ENCODE measurements at places on chromosomes 1 and 21. TPM values are rescaled to one million over a fixed set of nuclear protein-coding genes. Genes with fewer than 3 reads are reported as not detected.

The PIGC gene
- 20.8 TPM for total RNA-seq

The LORICRIN gene
- total RNA-seq, result not detected

The CD34 gene
- total RNA-seq, result 17.3 TPM

The FHAD1 gene
- 0.57 TPM for total RNA-seq

The AMIGO1 gene
- total RNA-seq, result 0.45 TPM

The GIPC2 gene
- 4.2 TPM for total RNA-seq

The LRP8 gene
- 39.6 TPM for total RNA-seq

The KCNJ9 gene
- total RNA-seq, result not detected

DNA sequence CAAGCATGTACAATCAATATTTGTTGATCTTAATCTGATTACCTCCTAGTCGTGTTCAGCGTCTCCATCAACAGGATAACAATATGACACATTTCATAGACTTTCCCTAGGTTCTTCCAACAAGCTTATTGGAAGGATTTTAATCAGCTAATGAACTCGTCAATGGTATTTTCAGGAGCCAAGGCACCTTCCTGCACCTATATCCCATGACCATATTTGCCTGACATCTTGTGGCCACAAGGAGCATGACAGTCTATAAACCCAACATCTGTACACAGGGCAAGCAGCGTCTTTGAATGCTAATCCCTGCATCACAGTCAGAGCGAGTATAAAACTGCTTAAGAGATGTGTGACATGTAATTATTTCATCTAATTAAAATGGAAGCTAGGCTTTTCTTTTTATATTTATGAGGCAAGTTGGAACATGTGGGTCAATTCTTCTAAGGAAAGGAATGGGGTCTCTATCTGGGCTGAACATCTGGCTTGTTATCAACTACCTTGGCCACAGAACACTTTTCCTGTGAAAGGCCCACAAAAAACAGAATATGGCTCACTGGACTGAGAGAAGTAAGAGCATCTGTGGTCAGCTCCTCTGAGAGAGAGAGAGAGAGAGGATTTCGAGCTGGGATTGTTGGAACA is 388.8 kb downstream of the NTNG1 start:
- H3K4me3 ChIP-seq, result no peak overlapping the region
- no peak for DNase-seq

GRCh38 chr1:38872401-38873026 is 634 bp downstream of the MYCBP start:
- no peaks in the 10 kb centered on the region for H3K27me3 ChIP-seq
- no peaks in the 10 kb centered on the region for H3K36me3 ChIP-seq
- peak overlapping the region; percentile 95 for H3K4me3 ChIP-seq
- DNase-seq, result no peak
- peaks cover 9% of the 10 kb centered on the region for H3K4me1 ChIP-seq

DNA sequence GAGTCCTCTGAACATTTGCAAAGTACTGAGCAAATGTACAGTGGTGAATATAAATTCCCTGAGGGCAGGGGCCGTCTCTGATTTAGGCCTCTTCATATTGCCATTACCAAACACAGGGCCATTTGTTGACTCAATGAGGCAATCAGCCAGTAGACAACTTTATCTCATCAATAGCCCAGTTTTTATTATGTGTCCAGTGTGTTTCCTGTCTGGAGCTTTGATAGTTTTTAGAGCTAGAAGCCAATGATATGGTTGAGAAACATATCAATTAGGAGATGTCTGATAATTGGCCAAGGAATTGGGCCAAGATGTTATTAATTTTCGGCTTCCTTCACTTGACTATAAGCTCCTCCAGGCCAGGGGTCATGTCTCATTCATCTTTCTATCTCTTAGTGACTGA is 163.0 kb downstream of the ROR1 start:
- peaks cover 6% of the 10 kb centered on the region for H3K4me1 ChIP-seq
- H3K27ac ChIP-seq, result no peak overlapping the region
- H3K27me3 ChIP-seq, result no peaks in the 10 kb centered on the region
- no peaks in the 10 kb centered on the region for H3K36me3 ChIP-seq
- DNase-seq, result no peak

DNA sequence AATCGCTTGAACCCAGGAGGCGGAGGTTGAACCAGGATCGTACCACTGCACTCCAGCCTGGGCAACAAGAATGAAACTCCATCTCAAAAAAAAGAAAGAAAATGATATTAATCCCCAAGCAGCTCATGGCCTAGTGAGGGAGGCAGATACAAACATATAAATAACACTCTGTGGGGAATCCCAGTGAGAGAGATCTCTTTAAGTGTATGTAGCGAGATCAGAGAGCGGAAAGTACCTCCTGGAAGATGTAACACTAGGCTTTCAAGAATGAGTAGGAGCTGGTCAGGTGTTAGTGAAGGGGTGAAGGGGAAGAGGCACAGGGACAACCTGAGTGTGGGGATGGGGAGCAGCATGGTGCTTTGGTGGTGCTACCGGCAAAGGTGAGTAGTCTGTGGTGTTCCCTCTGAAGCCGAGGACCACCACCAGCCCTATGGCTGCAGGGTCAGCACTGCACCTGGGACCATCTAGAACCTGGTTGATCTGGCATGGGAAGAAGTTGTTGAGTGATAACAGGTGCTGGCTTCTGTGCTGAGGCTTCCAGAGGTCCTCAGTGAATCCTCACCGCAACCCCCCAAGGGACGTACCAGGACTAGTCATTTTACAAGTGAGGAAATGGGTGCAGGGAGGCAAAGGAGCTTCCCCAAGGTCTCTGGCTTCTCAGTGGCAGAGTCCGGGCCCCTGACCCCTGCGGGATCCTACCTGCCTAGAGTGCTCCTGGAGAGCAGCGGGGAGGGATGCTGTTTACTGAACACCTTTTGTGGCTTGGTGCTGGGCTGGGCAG is 367.6 kb upstream of the VAMP3 start:
- H3K36me3 ChIP-seq, result no peaks in the 10 kb centered on the region
- no peak overlapping the region for H3K27ac ChIP-seq
- DNase-seq, result no peak

DNA sequence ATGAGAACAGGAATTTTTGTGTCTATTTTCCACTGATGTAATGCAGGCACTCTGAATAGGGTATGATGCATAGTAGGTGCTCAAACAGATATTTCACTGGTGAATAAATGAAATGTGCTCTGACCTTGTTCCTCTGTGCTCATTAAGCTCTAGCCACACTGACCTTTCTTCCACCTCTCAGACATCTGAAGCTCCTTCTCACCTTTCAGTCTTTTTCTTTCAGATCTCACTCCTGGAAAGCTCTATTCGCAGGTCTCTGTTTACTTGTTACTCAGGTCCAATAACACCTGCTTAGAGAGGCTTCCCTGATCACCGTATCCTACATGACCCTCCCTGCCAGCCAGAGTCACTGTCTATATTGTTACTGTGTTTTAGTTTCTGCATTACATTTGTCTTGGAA is 59.2 kb upstream of the IVNS1ABP start:
- no peak overlapping the region for H3K4me3 ChIP-seq
- no peaks in the 10 kb centered on the region for H3K36me3 ChIP-seq
- no peak for DNase-seq
- no peaks in the 10 kb centered on the region for H3K27me3 ChIP-seq
- H3K4me1 ChIP-seq, result no peaks in the 10 kb centered on the region
- H3K27ac ChIP-seq, result no peak overlapping the region

DNA sequence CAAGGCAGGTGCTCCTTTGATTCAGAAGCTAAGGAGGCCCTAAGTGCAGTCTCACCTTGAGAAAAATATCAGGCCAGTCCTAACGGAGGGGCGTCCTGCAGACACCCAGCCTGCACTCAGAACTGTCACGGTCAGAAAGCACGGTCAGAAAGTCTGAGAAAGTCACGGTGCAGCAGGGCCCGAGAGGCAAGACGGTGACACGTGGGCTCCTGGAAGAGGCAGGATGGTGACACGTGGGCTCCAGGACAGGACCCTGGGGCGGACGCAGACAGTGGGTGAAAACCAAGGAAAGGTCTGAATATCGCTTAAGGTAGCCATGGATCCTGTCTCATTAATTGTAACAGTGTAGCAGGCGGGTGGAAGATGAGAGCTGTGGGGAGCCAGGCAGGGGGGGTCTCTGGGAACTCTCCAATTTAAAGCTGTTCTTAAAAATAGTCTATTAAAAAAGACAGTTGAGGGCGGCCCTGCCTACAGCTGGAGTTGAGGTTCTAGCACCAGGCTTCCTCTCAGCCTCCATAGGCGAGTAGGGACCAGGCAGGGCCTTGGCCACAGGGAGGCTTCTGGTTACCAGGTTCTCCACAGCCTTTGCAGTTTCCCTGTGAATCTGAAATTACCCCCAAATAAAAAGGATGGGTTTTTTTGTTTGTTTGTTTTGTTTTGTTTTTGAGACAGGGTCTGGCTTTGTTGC is 65.2 kb downstream of the FAAP20 start:
- H3K36me3 ChIP-seq, result no peaks in the 10 kb centered on the region
- no peak overlapping the region for H3K4me3 ChIP-seq
- no peak overlapping the region for H3K27ac ChIP-seq
- DNase-seq, result no peak

DNA sequence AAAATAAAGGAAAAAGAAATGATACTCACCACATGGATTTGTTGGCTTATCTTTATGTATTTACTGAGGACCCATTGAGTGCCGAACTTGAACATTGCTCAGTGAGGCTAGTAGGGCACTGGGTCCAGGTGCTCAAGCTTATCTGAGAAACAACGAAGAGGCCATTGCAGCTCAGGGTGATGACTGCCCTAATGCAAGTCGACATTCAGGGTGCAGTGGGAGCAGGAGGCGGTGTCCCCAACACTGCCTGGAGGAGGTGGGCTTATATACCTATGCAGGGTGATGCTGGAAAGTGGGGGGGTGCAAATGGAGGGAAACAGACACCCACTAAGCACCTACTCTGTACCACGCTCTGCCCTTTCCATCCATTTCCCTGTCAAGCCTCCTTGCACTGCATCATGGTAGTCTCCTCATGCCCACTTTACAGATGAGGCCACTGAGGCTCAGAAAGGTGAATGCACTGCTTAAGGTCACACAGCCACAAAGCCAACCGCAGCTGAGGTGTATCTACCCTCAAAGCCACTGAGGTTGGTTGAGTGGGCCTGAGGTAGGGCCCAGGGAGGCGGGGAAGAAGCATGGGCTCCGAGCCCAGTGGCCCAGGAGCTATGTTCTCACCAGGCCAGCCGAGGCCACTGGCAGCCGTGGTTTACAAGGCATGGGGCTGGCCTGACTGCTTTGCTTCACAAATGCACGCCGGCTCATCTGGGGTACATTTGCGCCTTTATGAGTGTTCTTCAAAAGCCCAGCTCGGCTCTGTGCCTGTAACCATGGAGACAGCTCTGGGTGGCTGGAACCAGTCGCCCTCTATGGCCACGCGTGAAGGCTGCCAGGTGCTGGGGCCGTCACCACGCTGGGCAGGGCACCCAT is 103.8 kb downstream of the EPHB2 start:
- H3K4me3 ChIP-seq, result no peak overlapping the region
- peaks cover 55% of the 10 kb centered on the region for H3K27me3 ChIP-seq
- DNase-seq, result no peak
- H3K4me1 ChIP-seq, result peaks cover 3% of the 10 kb centered on the region
- no peak overlapping the region for H3K27ac ChIP-seq
- H3K36me3 ChIP-seq, result no peaks in the 10 kb centered on the region

DNA sequence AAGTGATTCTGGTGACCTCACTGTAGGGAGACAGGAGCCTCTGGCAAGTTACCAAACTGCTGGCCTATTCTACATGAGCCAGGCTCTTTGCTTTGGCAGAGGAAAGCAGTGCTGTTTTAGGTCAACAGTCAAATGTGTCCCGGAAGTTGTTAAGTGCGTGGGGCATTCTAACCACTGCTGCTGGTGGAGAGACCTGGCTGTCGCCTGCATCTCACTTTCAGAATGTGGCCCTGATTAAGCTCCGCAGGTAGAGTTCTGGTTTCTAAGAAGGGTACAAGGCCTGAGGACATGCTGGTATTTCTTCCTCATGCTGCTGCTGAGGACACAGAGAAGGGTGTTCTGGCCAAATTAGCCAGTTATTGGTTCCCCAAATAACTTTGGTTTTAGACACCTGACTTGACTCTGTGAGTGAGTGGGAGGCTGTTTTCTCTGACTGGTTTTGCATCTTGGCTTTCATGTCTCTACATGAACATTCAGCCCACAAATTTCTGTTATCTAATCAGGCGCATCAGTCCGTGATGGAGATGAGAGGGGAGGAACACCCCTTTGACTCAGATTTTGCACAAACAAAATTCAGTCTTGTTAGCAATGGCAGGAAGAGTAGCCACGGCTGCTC is 120.8 kb downstream of the LMO4 start:
- no peaks in the 10 kb centered on the region for H3K36me3 ChIP-seq
- peaks cover 26% of the 10 kb centered on the region for H3K4me1 ChIP-seq
- no peaks in the 10 kb centered on the region for H3K27me3 ChIP-seq
- no peak overlapping the region for H3K27ac ChIP-seq

- no peak for DNase-seq
- H3K27ac ChIP-seq, result no peak overlapping the region
- peaks cover 18% of the 10 kb centered on the region for H3K4me1 ChIP-seq
- H3K36me3 ChIP-seq, result no peaks in the 10 kb centered on the region
- no peaks in the 10 kb centered on the region for H3K27me3 ChIP-seq
Observed at GRCh38 chr1:25018110-25018735, 88.1 kb upstream of the RUNX3 start.

GRCh38 chr1:5954964-5955363 is 37.3 kb downstream of the NPHP4 start:
- H3K36me3 ChIP-seq, result no peaks in the 10 kb centered on the region
- H3K27me3 ChIP-seq, result no peaks in the 10 kb centered on the region
- no peaks in the 10 kb centered on the region for H3K4me1 ChIP-seq
- no peak overlapping the region for H3K27ac ChIP-seq

GRCh38 chr1:101039245-101039644 is 13.7 kb upstream of the DPH5 start:
- H3K27ac ChIP-seq, result no peak overlapping the region
- H3K4me1 ChIP-seq, result no peaks in the 10 kb centered on the region
- no peak overlapping the region for H3K4me3 ChIP-seq
- no peak for DNase-seq
- no peaks in the 10 kb centered on the region for H3K27me3 ChIP-seq

DNA sequence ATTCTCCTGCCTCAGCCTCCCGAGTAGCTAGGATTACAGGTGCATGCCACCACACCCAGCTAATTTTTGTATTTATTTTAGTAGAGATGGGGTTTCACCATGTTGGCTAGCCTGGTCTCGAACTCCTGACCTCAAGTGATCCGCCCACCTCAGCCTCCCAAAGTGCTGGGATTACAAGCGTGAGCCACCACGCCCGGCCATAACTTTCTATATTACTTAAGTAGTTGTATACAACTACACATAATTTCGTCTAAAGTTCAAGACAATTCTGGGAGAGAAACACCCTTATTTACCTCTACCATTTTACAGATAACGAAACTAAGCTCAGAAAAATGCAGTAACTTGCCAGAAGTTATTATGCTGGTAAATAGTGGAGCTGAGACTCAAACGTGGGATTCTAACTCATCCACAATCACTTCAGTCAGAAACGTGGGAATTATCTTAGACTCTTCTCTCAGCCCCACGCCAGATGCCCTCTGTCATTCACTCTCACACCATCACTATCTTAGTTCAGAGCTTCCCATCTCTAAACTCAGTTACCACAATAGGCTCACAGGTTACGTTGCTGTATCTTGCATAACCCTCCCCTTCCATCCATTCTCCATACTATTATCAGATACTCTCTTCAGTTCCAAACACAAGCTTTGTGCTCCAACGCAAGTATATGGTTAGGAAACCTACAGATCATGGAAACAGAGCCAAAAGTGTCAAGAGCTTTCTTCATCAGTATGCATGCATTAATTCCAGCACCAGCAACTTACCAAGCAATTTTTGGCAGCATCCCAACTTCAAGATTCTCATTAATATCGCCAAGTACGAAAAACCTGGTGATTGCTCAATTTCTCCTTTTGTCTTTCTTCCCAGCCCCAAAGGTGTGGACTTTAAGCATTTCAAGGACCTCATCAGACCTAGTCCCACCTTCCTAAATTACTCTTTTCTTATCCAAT is 69.3 kb downstream of the RERE start:
- H3K36me3 ChIP-seq, result no peaks in the 10 kb centered on the region
- no peak overlapping the region for H3K4me3 ChIP-seq
- H3K4me1 ChIP-seq, result no peaks in the 10 kb centered on the region
- DNase-seq, result no peak
